ENCODE measurements at places on chromosomes 11 and 22.

DNA sequence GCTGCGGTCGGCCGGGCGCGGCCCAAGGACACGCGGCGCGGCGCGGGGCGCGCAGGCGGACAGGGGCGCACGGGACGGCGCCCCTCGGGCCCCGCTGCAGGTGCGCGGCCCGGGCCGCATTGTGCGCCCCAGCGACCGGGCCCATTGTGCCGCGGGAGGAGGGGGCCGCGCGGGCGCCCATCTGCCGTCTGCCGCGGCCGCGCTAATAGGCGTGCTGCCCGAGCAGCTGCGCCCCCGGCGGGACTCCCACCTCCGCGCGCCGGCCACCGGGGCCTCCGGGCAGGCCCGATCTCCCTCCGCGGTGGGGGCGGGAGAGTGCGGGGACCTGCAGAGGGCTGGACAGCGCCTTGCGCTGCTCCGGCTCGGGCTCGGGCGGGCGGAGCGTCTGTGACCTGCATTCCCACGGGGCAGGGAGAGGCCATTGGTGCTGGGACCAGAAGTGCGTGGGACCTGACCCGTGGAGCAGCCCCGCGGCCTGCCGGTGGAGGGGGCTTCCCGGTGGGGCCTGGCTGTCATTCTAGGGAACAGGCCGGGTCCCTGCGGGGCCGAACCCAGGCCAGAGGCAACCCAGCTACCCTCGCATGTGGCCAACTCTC lies 933 bp downstream of the BRSK2 start:
- DNase-seq, result no peak

- DNase-seq, result no peak
Measured at GRCh38 chr11:130673698-130674097, 225.3 kb downstream of the ADAMTS15 start.

- no peak for DNase-seq
Measured at GRCh38 chr11:80745416-80745815, 1304.6 kb upstream of the TENM4 start.

- DNase-seq, result no peak
Measured at GRCh38 chr11:69648679-69649575, 8.0 kb downstream of the CCND1 start.

DNA sequence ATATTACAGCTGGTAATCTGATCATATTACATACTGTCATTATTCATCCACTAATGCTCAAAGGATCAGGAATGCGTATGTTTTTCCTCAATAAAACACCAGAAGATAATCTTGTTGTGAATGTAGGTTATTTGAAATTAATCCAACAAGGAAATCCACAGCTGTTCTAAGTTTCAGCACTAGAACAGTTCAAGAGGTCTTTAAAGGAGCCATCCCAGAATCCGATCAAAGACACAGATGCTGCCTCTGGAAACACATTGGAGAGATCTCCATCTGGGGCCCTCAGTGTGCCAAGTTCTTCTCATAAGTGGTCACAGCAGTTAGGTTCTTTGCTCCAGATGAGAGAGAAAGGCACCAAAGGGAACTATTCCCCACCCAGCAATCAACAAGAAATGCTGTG lies 1955.1 kb upstream of the RAG2 start:
- no peak for DNase-seq

- DNase-seq, result no peak
Measured at GRCh38 chr11:126158054-126158791, 53.2 kb downstream of the RPUSD4 start.

DNA sequence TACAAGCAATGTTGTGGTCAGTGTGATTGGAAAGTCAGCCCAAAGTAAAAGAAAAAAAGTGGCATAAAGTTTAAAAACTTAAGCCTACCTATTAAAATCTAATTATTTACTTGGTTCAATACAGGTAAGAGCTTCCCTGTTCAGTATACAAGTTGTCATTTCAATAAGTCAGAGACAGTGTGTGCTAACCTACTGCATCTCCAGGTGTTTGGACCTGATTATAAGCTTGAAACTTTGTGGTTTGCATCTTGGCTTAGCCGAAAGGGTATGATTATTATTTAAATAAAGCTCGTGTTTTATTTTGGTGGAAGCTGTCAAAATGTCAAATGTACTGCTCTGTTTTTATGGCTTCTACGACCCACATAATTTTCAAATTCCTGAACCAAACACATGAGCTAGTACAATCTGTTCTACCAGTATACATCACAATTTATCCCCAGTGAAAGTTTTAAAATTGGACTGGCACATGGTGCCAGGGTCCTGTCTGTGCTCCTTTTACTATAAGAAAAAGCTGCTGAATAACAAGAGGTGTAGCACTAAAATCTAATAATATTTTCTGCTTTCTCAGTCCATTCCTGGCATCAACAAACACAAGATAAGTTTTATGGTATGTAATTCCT lies 103.9 kb upstream of the ANO3 start:
- no peak for DNase-seq

- peak; percentile 88 for DNase-seq
Measured at GRCh38 chr11:76807206-76807875, 24.2 kb downstream of the TSKU start.

DNA sequence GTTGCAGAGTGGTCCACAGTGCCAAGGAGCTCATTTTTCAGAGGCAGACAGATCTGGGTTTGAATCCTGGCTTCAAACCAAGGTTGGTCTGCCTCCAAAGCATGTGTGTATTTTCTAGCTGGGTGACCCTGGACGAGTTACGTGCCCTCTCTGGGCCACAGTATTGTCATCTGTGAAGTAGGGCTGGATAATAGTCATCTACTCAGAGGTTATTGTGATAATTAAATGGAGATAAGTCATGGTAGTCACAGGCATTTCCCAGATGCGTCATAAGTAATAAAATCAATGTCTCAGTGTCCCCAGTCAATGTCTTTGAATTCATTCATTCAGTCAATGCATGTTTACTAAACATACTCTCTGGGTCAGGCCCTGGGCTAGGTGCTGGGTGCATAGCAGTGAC lies 8.6 kb downstream of the OMP start:
- DNase-seq, result no peak

All from neuronal stem cell (in vitro differentiated cells).